Stimulated activated CD4-positive, alpha-beta T cell treated with anti-CD3 and anti-CD28 coated beads, Interleukin-12 subunit alpha, Interleukin-12 subunit beta, amount 100 ng/mL, for 48 hours (primary cell): ENCODE measurements at places on chromosomes 2 and 18.

- no peak for DNase-seq
Observed at GRCh38 chr18:32308493-32309120, 118.8 kb downstream of the MEP1B start.

DNA sequence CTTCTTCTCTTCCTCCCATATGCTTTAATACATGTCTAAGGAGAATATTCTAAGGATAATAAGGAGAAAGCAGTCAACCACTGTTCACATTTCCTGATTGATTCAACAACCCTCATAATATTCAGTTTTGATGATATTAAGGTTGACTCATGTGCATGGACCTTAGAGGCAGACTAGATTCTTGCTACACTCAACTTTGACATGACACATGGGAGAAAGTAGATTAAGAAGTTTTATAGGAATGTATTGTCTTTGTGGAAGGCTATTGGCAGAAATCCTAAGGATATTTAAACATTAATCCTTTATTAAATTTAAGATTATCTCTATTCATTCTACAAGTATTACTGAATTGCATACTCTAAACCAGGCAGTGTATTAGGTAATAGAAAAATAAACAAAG, 309.1 kb upstream of the CYRIA start:
- DNase-seq = no peak

DNA sequence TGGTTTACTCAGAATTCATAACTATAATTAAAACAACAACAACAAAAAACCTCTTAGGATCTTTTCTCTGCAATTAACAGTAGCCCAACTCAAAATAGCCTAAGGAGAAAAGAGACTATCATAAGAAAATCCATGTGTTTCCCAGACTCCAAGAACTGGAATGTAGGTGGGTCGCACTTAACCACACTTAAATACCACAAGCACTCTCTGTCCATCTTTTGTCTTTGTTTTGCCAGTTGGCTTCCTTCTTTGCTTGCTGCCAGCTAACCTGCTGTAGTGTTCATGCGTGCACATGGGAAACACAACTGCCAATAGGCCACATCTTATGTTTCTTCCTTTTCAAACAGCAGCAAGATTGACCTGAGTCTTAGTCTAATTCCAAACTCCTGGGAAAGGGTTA, 24.1 kb upstream of the ACVR1 start:
- DNase-seq = no peak

DNA sequence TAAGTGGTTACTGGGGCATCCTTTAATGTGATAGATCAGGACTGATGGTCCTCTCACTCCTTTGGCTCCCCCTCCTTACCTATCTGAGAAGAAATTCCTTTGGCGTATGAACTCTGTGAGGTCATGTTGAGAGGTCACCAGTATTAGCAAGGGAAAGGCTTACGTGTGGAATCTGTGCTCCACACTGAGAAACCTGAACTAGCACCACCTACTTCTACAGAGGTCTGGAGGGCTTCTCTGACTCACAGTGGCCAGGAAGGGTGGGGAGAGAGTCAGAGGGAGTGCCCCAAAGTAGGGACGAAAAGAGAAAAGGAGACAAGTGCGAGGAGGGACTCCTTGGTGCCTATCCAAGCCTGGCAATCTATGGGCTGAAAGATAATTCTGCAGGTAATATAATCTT, 348.6 kb downstream of the TNS1 start:
- no peak for DNase-seq

DNA sequence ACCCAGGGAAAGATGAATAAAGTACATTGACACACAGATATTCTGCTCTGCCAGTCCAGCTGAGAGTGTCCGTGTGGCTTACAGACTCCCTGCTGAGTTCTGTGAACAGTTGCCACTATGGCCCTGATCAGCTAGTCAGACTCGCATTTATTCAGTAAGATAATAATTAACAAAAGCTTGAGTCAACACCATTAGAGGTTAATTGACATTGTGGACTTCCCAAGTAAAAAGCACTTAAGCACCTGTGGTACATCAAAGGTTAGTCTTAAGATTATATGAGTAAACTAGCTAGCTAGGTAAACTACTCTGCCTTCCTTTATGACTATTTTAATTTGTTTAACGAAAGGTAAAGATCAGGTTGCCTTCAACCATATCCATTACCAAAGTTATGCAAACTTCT, 33.7 kb downstream of the ANKRD30B start:
- no peak for DNase-seq

DNA sequence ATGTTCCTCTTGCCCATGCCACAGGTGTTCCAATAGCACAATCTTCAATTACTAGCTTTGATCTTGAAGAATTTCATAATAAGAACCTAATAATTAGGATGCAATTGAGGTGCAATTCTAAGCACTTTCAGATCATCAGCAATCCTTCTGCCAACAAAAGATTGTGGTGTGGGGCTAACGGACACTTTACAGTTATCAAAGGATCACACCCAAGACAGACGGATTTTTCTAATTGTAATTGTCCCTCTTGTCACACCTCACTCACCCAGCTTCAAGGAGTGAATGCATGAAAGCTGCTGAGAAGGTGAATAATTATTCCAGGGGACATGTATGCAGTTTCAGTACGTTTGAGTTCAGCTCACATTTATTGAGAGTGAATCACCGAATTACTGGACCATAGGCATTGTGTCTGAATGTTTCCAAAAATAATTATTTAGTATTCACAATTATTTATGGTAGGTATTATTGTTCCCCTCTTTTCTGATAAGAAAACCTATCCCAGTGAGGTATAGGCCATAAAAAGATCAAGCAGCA, 438.5 kb upstream of the TRIB2 start:
- DNase-seq = no peak

DNA sequence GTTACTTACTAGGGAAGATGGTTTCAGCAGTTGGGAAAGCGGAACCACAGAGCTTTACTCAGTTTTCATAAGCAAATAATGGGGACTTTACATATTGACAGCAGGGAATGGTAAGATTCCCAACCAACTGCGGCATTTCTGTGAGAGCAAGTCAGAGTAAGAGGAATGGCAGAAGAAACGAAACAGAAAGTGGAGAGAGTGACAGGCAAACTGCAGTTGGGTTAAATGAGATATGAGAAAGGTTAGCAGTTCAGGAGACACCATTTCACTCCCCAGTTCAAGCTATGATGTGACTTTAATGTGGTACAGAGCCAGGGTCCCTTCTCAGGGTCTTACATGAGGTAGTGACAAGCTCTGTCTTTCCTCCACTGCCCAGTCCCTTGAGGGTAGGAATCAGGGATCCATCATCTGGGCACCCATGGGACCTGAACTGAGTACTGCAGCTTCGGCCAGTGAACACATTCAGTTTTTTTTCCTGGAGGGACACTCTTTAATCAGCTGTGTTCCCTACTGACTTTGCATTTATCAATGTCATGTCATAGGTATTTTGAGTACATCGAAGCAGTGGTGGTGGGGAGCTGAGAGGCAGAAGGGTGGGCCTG, 33.0 kb upstream of the GREB1 start:
- no peak for DNase-seq

DNA sequence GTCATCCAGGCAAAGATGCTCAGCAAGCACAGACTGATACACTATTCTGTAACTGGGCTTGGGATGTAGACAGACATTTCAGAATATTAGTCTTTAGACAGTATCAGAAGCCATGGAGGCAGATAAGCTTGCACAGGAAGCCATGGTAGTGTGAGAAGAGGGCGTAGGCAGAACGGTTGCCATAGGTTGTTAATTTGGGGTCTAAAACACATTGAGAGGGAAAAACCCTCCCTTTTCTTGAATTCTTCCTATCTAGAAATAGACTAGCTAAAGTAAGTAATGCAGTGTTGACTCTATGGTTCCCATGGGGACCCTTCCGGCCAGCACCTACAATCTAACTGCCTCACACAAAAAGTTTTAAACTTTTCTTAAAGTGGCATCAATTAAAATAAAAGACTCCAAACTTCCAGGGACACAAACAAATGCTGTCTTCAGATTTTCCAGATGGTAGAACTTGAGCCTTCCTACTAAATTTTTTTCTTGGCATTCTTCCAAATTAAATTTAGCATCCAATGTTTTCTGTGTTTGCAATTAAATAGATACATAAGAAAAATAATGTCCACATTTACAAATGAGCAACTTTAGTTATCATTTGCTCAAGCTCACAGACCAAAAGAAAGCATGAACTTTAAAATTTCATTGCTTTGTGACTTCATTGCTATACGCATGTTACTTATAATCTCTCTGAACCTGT, 1.9 kb downstream of the PRKRA start:
- no peak for DNase-seq

- no peak for DNase-seq
Observed at GRCh38 chr2:233441161-233442027, 87.1 kb downstream of the DGKD start.

GRCh38 chr2:233023761-233024410, 8.6 kb upstream of the NEU2 start:
- no peak for DNase-seq

GRCh38 chr2:52145005-52145404, 1113.1 kb upstream of the NRXN1 start:
- DNase-seq = no peak

GRCh38 chr2:159151198-159152127, 135.0 kb downstream of the WDSUB1 start:
- no peak for DNase-seq

- DNase-seq = no peak
Observed at GRCh38 chr2:101251844-101252407, 760 bp upstream of the CNOT11 start.

DNA sequence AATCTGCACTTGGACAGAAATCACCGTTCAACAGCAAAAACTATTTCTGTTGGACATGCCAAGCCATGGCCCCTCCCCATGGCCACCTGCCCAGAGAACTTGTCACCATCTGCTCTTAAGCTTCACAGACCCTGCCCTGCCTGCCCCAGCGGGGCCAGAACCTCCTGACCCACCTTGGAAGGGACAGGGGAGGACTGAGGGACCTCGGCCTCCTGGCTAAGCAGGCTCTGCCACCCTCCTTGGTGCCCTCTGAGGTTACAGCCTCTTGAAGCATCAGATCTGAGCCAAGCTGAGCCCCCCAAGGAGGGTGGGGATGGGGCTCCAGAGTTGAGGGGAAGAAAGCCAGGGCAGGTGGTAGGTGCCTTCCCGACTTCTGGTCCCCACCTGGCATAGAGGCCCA, 6.5 kb downstream of the TEX261 start:
- no peak for DNase-seq

DNA sequence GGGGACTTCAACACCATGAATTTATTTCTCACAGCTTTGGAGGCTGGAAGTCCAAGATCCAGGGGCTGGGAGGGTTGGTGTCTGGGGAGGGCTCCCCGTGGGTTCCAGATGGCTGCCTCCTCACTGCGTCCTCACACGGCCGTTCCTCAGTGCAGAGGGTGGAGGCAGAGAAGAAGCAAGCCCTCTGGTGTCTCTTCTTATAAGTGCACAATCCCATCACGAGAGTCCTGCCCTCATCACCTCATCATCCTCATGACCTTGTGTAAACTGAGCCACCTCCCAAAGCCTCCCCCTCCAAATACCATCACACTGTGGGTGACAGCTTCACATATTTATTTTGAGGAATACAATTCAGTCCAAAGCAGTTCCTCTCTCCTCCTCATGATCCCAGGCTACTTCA, 26.3 kb downstream of the TMEM163 start:
- DNase-seq = no peak

DNA sequence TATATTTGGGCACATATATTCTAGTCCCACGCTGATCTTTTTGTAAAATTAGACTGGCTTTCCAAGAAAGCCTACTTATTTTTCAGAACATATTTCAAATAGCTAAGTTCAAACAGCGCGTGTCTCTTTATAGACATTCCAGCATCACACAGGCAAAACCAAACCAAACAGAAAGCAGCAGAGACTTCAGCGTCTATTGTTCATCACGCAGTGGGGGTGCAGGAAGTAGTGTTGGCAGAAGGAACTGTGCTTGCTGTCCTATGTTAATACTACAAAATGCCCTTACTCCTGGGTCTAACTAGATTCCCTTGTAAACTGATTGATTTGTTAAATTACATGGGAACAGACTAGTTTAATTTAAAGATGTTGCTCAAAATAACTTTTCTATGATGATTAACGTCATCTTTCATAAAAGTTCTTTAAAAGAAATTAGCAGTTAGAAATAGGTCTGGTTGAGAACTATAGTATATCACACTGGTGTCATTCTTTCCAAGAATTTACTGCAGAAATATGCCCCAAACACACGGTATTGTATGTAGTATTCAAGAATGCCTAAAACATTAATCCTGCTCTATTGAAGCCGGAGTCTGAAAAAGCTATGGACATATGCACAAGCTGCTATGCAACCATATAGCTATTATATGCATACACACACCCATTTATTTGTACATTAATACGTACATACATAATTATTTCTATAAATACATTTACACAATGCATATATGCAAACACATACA, 436.3 kb downstream of the CBLN2 start:
- DNase-seq = no peak

DNA sequence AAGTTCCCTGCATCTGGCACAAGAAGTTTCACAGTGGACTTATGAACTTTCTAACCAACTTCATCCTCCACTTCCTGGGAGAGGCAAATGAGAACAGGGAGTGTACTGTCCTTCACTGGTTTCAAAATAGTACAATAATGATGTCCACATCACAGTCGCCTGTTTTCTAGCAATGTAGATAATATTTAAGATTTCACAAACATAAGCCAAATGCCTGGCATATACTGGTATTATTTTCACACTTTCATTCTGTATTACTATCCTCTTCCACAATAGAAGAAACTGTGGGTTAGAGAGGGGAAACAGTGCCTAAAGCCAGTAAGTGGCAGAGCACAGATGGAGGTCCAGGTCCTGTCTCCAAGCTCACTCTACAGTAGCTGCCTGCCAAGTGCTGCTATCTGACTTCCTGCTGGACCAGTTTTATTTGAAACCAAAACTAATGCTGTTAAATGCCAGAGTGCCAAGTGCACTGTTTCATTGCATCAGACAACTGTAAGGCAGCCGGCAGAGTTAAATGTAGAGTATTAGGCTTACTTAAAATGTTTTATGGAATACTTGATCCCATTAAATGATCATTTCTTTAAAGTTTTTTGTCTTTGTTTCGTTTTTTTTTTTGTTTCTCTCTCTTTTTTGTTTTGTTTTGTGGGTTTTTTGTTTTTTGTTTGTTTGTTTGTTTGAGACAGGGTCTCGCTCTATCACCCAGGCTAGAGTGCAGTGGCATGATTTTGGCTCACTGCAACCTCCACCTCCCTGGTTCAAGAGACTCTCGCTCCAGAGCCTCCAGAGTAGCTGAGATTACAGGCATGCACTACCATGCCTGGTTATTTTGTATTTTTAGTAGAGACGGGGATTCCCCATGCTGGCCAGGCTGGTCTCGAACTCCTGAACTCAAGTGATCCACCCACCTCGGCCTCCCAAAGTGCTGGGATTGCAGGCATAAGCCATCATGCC, 15.1 kb downstream of the COBLL1 start:
- no peak for DNase-seq

- DNase-seq = no peak
Observed at GRCh38 chr2:153770359-153770991, 101.2 kb upstream of the GALNT13 start.
